Cerebellar nuclear complex (tissue), 1 donor: ENCODE measurements at places on chromosomes 12 and 14.

DNA sequence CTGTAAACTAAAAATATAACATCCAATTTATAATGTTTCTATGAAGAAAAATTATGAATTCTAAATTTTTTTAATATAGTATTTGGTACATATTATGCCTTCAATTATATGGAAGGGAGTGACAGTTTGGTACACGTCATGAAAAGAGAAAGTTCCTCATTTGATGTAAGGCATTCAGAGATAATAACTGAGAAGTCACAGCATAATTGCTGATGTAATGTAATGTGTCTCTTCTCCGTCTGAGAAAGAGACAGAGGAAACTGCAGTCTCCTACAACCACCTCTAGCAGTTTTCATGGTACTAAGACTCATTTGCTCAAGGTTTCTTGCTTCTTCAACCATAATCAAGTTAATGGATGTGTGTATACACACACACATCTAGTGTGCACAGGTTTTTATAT is 2.3 kb upstream of the CD69 start:
- no peak for DNase-seq

GRCh38 chr12:124296916-124297351 is 2.0 kb downstream of the RFLNA start:
- DNase-seq = no peak

- DNase-seq = no peak
Observed at GRCh38 chr14:34496679-34497513, 34.9 kb upstream of the SPTSSA start.

DNA sequence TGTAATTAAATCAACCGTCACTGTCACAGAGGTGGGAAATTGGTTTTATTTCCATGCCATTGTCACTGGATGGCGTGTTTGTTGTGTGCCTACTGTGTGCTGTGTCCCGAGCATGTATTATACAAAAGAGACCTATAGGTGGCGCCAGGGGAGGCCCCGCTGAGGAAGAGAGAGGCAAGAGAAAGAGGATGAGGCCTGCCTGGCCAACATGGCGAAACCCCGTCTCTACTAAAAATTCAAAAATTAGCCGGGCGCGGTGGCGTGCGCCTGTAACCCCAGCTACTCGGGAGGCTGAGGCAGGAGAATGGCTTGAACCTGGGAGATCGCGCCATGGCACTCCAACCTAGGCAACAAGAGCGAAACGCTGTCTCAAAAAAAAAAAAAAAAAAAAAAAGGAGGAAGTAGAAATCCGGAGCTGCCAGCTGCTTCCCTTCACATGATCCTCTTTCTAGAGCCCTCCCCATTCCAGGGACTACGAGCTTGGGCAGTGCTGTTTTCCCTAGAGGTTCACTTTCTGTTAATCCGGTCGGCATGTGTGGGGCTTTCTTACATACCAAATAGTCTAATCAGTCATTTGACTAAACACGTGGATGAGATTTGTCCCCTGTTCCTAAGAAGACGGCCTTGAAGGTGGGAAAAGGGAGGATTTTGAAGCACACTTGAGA is 6.4 kb upstream of the CCDC175 start:
- no peak for DNase-seq

DNA sequence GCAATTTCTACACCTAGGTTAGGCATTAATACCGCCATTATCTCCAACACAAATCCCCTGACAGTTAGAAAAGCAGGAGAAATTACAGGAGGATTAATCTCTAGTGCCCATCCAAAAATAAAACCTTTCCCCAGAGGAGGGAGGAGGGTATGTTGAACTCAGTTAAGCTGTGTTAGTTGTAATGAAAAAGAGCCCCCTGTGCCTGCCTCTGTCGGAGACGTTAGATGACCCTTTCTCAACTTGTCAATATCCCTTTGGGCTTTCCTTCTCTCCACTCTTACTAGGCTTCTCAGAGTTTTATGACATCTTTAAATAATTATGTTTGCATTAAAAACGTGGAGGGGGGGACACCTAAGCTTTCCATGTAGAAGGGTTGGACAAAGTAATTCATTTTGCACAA is 278.2 kb downstream of the PDZRN4 start:
- no peak for DNase-seq
